Fibroblast of upper back skin (primary cell): ENCODE measurements at places on chromosomes 12 and 14.

DNA sequence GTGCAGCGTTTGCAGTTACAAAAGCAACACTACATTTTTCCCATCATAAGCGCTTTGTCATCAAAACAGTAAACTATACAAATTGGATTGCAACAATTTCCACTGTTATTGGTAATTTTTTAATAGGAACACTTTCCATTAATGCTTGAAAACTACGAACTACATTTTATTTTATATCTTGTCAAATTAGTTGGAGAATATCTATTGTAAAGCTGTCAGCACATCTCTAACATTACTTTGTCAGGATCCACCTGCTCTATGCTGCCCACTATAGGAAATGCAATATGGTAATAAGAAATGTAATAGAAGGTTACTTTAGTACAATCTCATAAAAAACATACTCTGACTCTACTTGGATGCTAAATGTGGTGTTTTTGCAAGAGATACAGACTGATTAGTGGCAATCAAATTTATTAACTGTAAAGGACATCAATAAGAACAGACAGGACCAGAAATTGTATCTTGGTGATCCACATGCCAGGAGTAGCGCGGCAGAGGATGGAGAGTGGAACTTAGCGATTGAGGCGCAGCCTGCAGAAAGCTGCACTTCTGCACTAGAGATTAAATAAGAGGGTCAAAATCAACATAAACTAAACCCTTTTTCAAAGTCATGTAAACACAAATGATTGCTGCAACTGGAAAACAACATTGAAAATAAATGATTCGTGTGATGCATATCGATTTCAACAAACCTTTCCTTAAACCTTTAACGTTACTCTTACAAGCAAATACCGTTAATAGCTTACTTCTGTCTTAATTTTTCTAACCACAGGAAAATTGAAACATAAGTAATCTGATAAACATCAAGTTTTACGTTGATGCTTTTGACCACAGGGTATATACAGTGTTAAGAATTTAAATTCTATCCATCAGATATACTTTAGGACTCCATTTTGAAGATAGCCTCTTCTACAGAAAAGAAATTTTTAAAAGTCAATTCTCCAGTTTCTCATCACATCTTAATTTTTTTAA, 3.6 kb upstream of the ARID2 start:
- DNase-seq, result peak; percentile 43

GRCh38 chr12:124150168-124150567, 144.7 kb upstream of the RFLNA start:
- no peak for DNase-seq

DNA sequence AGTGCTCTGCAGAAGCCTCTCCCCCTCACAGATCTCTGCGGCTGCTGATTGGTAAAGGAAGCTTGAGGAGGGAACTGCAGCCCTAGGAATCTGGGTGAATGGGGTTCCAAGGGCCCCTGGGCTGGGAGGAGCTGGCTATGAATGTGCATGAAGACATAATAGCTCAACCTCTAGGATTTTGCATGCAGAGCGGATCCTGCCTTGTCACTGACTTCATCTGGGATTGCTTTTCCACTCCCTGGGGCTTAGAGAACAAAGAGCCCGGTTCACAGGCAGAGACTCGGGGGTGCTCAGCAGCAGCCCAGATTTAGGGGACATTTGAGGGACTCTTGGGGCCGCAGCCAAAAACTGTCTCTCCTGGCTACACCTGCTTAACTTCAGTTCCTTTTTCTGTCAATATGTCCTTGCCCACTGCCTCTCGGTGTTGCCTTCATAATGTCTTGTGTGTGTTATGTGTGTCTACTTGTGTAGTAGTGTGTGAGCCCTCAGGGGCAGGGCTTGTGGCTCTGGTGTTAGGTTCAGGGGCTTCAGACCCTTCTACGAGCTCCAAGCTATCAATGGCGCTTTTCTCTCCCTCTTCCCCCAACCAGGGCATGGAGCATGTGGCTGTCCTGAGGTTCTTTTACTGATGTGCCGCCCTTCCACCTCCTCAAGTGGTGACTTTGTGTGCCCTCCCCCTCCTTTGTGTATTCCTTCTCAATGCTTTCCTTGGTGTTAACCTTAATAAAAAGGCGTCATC, 1.9 kb downstream of the CCDC184 start:
- DNase-seq, result no peak

- DNase-seq, result peak; percentile 88
These were observed 118.4 kb upstream of the NCOR2 start for GRCh38 chr12:124685689-124686369.

GRCh38 chr12:84604551-84604950, 308.0 kb downstream of the SLC6A15 start:
- peak; percentile 65 for DNase-seq
